ENCODE measurements at places on chromosomes 12 and 14. TPM values are rescaled to one million over a fixed set of nuclear protein-coding genes. Genes with fewer than 3 reads are reported as not detected.

- ATAC-seq: no peak
Observed at GRCh38 chr12:27782481-27782880, 2.4 kb upstream of the MANSC4 start.

GRCh38 chr14:39268393-39268792 is 34.7 kb downstream of the MIA2 start:
- ATAC-seq: no peak

GRCh38 chr12:94806617-94807016 is 156.3 kb upstream of the TMCC3 start:
- no peak for ATAC-seq

DNA sequence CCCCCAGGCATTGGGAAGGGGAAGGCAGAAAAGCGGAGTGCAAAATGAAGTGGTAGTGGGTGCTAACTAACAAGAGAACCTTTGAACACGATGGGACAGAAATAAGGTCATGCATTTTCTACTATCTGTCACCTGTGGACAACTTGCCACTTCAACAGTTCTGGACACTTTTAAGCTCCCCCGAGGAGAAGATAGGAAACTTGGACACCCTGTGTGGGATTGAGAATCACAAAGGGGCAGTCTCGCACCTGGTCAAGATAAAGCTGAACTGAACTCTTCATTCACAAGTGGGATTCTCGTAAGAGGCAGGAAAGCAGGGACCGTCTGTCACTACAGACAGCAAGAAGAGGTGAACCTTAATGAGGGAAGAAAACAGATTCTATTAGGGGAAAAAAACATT is 51.6 kb downstream of the EIF2S3B start:
- ATAC-seq: no peak

The PDE3A gene
- 0.41 TPM for total RNA-seq

- ATAC-seq: no peak
Observed at GRCh38 chr12:74227846-74228545, 309.6 kb upstream of the ATXN7L3B start.

- peak; percentile 95 for ATAC-seq
Observed at GRCh38 chr12:92224685-92225331, 79.2 kb upstream of the BTG1 start.

The CD163 gene
- total RNA-seq: 0.45 TPM

The RPL10L gene
- total RNA-seq: not detected

The GPX2 gene
- total RNA-seq: 0.92 TPM

The C12orf60 gene
- total RNA-seq: 4.1 TPM

The LUM gene
- total RNA-seq: 0.17 TPM

GRCh38 chr12:920676-921075 is 28.8 kb downstream of the RAD52 start:
- no peak for ATAC-seq

DNA sequence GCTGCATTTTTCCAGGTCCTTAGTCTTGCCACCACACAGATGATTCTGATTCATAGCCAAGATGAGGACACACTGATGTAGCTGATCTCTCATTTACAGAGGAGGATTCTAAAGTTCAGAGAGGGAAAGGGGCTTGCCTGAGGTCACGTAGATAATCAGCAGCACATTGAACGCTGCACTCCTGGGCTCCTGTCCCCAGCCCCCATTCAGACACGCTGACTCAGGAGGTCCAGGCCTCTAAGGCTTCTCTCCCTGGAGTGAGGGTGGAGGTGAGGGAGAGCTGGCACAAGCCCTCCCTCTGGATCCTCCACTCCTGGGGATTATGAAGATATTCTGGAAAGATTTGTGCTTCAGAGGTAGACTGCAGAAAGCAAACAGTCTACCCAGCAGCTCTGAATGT is 10.3 kb downstream of the NFATC4 start:
- ATAC-seq: no peak

The PPFIA2 gene
- 13.1 TPM for total RNA-seq

DNA sequence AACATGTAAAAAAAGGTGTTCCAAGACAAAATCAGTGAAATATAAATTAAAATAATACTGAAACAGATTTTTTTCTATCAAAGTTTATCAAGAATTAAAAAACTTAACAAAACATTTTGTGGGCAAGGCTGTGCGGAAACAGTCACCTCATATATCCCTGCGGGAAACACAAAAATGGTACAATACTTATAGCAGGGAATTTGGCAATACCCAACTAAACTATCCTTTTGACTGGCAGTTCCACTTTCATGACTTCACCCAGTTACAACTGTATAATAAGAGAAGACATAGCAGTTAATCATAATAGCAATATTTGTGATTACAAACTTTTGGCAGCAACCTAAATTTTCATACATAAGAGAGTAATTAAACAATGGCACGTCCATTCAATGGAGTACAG is 121.5 kb upstream of the EGLN3 start:
- no peak for ATAC-seq

GRCh38 chr14:98951521-98952152 is 320.4 kb downstream of the BCL11B start:
- ATAC-seq: no peak

The SMIM41 gene
- not detected for total RNA-seq

- no peak for ATAC-seq
Observed at GRCh38 chr12:1046727-1047126, 55.7 kb downstream of the ERC1 start.

GRCh38 chr12:120674097-120674636 is 12.8 kb upstream of the MLEC start:
- no peak for ATAC-seq

DNA sequence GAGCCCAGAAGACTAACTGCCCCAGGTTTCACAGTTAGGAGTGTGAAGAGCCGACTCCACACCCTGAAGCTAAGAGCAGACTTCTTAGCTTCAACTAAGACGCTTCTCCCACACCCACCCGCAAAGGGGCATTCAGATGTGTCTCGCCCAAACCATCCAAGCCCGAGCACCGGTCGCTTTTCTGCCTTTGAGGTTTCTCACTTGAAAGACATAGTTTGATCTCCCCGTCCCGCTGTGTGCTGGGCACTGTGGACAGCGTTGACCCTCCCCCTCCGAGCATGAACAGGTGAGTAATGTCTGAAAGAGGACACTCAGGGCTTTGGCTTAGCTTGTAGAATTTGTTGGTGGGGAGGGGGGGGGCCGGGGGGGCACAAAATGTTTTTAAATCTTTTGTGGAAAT is 123.8 kb downstream of the TMEM132D start:
- no peak for ATAC-seq

The DENND5B gene
- total RNA-seq: 13.7 TPM

DNA sequence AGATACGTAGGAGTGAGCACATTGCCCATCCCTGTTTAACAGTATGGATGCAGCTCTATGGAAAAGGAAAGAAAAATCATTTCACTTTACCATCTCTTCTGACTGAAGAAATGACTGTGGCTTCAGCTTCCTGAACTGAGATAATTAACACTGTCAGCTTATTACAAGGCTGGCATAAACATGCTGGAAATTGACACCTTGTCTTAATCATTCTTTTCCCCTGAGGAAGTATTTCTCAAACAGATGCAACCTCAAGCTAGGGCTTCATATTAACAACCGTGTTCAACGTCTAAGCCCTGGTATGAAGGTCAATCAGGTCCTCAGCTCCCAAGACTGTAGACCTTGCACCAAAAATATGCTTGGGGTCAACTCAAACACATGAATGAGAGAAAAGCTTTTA is 25.0 kb downstream of the RERG start:
- no peak for ATAC-seq

DNA sequence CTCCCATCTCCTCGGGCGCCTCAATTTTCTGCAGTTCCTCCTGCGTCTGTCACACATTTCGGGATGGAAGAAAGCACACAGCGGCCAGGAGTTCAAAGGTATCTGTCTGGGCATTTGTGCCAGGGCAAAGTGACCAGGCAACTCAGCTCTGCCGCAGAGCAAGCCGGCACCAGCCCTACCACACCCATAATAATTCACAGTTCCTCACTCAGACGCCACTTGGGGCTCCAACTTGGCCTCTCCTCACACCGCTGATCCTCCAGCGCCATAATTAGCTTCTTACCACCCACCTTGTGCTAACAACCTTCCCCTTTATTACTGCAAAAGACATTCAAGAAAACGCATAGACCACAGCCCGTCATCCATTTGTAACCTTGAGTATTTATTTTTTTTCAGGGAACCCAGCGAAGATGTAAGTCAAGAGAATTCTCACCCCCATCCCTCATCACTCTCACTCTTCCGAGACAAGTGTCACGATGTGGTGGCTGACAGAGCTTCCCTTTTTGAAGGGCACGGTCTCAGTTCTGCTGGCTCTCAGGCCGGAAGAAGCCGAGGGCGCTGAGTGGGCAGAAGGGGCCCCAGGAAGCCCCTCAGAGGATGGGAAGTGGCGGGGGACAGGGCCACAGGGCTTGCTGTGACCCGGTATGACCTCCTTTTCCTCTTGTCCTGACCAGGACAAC is 25.2 kb upstream of the NCOR2 start:
- ATAC-seq: no peak

GRCh38 chr14:20683125-20683890 is 1.1 kb upstream of the RNASE4 start:
- peak; percentile 53 for ATAC-seq

The TAS2R7 gene
- not detected for total RNA-seq

DNA sequence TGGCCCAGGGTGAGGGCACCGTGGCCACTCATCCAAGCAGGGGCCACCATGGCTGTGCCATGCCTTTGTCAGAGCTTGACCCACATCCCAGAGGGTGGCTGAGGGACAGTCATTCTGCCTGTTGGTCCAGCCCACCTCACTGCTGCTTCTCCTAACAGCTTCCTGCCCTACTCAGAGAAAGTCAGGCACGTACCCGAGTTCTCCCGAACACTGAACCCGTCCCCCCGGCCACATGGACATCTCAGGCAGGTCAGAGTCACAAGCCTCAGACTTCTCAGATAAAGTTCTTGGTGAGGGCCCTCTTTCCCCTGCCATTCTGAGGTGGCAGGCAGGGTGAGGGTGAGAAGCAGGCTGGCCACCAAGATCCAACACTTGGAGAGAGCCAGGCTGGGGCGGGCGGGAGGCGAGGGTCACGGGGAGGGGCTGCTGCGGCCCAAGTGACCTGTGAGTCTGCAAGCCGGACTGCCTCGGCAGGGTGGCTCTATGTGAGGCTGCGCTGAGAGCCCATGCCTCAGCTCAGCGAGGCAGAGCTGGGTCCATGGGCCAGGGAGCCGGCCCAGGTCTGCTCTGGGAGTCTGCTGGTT is 317.8 kb downstream of the TMEM121 start:
- no peak for ATAC-seq

DNA sequence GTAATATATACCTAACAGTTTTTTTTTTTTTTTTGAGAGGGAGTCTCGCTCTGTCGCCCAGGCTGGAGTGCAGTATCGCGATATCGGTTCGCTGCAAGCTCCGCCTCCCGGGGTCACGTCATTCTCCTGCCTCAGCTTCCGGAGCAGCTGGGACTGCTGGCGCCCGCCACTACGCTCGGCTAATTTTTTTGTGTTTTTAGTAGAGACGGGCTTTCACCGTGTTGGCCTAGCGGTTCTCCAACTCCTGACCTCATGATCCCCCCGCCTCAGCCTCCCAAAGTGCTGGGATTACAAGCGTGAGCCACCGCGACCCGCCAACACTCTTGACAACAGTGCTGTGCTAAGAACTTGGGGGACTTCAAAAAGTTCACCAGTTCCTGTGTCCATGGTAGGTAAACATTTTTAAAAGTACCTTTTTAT is 63.5 kb downstream of the FOXG1 start:
- ATAC-seq: no peak

DNA sequence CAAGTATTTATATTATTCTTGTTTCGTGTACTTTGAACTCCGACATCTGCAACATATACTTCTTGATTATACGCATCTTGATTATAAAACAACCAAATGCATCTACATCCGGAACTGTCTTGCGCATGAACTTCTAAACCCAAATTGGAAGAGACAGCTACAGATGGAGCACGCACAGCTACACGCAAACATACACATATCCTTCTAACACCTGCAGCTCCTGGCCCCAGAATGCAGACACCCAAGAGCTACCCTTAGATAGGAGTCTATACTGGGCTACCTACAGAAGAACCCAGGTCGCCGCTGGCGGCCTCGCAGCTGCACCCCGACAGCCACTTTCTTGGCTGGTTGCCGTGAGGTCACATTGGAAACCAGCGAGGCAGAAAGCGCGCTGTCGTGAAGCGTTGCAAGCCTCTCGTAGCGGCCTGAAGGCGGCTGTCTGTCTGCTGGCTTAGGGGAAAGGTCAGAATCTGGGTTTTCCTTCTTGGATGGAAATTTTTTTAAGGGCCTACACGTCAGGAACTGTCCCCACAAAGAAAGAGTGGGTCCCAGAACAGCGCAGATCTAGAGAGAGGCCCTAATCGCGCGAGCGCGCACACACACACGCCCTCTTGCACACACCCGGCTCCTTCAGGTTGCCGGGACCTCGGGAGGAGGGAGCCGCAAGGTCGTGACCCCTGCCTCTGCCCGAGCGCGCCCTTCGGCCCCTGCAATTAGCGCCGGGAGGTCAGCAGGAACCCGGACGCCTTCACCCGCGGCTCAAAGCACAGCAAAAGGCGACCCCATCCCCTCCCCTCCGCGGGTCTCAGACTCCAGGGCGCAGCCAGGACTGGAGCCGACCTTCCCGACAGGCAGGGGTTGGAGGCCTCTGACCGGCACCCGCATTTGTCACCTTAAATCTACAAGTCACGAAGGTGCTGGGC is 17.0 kb downstream of the TBX3 start:
- no peak for ATAC-seq

The YBX3 gene
- total RNA-seq: 558 TPM

DNA sequence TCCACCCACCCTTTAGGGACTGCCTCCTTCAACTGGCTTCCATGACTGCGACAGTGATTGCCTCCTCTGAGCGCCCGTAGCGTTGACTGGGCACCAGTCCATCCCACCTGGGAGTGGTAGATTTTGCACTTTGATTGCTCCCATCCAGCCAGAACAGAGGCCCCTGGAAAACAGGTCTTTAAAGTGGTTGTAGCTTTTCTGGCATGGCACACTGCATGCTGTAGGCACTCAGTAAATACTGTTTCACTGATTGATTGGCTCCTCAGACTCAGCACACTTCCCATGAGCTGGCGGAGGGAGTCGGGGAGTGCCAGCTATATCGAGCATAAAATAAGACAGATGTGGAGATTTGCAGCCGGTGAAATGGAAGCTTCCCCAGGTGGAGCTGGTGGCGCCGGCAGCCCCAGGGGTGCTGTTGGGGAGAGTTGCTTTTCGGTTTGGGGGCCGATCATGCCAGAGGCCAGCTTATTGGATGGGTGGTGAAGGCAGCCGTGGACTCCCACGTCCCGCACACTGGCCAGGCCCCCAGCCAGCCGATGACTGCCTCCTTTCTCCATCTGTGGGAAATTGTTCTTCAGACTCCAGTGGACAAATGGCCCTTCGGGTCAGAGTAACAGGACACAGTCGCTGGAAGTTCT is 200.2 kb downstream of the TSPAN9 start:
- ATAC-seq: no peak

- no peak for ATAC-seq
Observed at GRCh38 chr14:24258119-24258518, 4.9 kb downstream of the TGM1 start.
